ENCODE measurements at places on chromosomes 12 and 14.

DNA sequence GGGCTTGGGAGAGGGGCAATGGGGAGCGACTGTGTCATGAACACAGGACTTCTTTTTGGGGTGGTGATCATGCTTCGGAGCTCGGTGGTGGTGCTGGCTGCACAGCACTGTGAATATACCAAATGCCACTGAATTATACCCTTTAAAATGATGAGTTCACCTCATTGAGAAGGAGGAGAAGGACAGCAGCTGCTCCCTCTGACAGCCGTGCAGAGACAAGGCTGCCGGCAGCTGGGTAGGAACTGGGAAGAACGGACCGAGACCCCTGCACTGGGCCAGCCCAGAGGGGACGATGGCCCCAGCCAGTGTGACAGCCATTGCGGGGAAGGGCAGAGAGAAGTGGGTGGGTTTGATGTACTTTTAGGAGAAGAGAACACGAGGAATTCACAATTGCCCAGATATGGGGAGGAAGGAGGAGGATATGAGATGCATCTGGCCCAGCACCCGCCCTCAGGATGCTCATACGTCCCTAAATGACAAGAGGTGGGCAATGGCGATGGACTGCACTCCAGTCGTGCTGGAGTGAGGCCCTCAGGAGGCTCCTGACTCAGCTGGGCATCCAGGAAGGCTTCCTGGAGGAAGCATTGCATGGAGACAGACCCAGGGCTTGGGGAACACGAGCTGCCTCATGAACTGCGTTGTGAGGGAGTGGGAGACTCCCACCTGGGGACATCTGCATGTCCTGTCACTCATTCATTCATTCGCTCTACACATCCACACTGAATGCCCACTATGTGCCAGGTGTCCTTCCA is 64.3 kb upstream of the C14orf180 start:
- DNase-seq: no peak

DNA sequence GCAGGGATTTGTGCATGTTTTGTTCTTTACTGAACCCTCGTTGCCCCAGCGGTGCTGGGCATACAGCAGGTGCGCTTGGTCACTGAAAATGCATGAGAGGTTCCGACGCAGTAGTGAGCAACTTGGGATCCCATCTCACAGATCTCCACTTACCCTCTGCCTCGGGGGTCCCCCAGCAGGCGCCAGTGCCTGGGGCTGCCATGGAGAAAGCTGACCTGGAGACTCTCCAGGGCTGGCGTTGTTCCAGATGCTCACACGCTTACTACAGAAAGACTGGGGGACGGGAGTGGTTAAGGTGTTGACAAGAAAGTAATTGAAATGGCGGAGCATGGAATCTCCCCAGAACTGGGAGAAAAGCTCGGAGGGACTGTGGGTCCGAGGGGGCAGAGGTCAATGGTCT is 14.2 kb downstream of the GLT1D1 start:
- DNase-seq: peak; percentile 17

GRCh38 chr12:99390707-99391106 is 256.8 kb upstream of the GARIN6 start:
- no peak for DNase-seq

GRCh38 chr14:90034156-90034555 is 27.6 kb upstream of the KCNK13 start:
- no peak for DNase-seq

DNA sequence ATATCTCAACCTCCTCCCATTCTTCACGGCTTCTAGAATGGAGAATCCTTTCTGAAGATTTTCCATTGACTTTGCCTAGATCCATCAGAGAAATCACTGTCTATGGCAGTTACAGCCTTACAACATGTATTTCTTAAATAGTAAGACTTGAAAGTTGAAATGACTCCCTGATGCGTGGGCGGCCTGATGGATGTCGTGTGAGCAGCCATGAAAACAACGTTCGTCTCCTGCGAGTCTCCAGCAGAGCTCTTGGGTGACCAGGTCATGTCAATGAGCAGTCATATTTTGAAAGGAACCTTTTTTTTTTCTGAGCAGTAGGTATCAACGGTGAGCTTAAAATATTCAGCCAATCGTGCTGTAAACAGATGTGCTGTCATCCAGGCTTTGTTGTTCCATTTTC is 139.9 kb upstream of the C14orf180 start:
- no peak for DNase-seq
